ENCODE measurements at places on chromosomes 7 and 10.

DNA sequence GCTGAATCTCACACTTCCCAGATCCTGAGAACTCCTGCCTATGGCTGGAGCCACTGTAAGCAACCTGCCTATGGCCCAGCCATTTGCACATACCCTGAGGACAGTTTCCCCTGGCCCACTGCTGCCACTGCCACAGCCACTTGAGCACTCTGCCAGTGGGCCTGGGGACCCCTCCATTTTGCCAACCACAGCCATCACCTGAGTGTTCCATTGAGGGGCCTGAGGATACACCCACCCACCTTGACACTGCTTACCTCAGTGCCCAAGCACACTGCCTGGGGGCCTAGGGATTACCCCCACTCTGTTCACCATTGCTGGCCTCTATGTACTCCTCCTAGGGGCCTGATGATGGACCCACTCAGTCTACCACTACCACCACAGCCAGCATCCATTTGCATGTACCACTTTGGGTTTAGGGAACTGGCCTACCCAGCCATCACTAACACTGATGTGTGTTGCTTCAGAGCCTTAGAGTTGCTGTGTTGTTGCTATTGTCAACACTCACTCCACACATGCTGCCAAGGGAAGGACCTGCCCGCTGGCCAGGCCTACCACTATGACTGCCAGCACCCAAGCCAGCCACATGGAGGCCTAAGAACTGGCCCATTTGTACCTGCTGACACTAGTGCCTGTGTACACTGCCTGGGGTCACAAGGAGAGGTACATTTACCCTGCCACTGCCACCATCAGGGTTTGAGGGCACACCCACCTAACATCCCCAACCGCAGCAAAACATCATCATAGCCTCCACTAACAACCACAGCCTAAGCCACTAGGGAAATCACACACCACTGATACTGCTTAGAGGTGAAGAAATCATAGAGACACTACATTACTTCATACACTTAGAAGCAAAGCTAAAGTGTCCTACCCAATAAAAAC is 45.9 kb upstream of the ANTXRL start:
- no peak for DNase-seq

GRCh38 chr7:94481279-94481678 is 28.3 kb upstream of the CASD1 start:
- no peak for DNase-seq

DNA sequence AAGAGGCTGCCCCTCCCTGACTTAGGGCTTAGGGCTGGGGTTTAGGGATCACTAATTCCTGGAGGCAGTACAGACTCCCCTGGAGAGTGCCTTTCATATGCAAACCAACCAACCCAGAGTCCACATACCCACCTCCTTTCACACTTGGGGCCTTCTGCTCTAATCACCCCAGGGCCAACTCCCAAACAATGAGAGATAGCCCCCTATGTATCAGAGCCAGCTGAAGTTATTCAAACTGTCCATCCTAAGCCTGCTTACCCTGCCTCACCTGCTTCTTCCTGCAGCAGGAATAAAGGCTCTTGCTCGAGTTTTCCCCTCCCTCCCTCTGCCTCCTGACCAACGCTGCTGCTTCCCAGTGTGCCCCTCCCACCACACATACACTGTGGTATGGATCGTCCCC is 51.8 kb upstream of the SLC35G1 start:
- DNase-seq: no peak

DNA sequence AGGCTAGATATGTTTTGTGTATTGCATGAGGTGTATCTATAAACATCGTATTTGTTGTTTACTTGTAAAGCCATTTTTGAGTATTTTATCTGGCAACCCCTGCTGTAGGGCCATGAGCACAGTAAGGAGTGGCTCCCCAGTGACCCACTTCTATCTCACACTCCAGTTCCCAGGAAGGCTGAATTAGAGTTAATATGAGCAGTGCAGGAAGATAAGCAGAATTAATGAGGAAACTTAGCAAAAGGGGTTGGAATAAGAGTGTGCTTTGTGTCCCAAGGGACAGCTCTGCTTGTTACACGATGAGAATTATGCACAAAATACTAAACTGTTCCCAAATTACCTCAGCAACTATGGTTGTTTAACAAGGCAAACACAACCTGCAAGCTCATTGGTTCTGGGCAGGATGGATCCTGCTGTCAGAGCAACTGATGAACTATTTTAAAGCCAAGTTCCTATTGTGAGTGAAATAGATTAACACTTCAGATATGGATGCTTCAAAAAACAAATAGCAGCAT is 1005.8 kb downstream of the NRG3 start:
- DNase-seq: no peak

- no peak for DNase-seq
Observed at GRCh38 chr7:45686441-45687184, 112.4 kb downstream of the ADCY1 start.

DNA sequence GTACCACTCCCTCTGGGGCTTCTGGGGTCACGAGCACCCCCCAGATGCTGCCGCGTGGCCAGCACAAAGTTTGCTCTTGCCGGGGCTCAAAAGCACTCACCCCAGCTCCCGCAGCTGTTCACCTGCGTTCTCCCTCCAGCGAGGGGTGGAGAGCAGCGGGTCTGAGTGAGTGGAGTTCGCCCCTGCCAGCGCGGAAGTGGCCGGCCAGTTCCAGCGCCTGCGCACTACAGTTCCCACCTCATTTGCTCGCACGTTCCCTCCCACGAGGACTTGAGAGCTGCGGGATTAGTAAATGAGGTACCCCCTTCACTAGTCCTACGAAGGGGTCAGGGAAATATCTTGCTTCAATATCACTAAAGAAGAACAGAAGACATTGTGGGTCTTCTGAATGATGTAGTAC is 24.3 kb upstream of the LRRC72 start:
- no peak for DNase-seq

DNA sequence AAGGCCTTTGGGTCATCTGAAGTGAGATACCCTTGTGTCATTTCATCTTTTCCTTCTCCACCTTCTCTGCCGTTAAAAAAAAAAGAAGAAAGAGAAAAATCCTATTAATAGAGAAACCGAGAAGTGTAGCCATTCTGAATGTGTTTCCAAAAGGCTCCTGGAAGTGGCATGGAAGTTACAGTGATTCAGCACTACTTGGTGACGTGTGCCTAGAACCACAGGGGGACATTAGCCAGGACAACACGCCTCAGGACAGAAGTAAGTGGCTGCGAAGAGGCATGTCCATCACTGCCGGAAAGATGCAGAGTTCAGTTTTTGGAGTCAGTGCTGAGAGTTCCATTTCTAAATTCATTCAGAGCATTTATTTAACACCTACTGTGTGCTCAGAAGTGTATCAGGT is 6.3 kb downstream of the HTRA1 start:
- DNase-seq: no peak

- no peak for DNase-seq
Observed at GRCh38 chr10:29798921-29799690, 164.3 kb upstream of the SVIL start.

DNA sequence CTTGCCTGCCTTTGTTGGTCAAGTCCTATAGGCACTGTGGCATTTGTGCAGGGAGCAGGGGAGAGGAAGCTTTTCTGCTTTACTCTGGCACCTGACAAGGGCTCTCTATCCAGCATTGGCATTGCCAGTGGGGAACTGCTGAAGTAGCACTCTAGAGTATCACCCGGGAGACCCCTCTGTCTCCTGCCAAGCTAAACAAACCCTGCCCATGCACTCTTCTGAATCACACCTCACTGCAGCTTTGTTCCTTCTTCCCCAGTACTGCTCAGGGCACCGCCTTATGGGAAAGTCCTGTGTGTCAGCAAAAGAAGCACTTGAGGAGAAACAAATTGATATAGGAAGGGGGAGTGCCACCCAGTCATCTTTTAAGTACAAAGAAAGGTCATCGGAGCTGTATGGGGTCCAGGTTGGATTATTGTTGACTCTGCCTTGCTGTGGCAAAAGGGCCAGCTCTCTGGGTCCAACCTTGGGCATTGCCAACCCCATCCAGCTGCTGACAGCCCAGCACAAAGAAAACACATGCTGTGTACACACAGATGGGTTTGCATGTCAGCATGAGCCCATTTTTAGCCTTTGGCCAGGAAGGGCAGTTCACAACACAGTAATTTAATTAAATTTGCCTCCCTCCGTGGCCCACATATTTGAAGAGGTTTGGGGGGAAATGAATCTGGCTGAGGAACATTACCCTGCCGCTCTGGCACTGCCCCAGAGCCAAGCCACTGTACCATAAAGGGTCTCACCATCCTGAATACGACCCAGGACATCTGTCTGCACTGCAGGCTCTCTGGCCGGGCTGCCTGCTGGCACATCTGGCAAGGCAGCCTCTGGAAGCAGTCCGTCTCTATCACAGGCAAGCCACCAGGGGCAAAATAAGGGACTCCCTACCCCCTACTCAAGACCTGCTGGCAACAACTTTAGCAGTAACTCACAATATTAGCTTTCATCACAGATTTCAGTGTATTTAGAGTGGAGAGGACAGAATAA is 13.1 kb downstream of the LRRC4 start:
- DNase-seq: no peak

- no peak for DNase-seq
Observed at GRCh38 chr7:108196004-108196403, 65.8 kb upstream of the LAMB4 start.

DNA sequence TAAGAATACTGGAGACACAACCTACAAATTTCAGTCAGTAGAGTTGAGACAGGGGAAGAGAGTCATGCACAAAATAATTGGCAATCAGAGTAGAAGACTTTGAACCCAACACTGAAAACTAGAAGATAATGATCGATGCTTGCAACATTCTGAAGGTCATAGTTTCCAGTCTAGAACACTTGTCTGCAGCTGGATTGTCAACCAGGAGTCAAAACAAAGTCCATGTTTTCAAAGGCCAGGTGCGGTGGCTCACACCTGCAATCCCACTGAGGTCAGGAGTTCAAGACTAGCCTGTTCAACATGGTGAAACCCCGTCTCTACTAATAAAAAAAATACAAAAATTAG is 26.8 kb upstream of the SMURF1 start:
- no peak for DNase-seq

DNA sequence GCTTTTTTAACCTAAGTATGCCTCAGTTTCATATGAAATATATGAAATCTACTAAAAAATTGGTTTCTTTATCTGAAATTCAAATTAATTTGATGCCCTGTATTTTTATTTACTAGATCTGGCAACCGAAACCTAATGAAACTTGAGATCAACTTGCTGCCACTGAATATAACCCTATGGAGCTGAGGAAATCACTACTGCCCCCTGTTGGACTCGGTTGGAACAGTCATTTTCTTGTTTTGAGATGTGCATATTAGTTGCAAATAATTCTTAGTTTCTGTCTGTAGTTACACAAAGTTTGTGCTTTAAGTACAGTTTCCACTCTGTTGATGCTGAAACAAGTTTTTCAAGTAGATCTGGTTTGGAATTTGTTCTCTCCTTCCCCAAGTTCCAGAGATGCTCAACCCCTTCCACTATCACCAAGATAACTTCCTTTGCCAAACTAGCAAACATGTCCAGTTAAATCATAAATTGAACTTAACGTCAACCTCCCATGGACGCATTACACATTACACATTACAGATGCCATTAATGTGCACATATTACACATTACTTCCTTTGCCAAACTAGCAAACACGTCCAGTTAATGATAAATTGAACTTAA is 22.2 kb upstream of the EXOC4 start:
- no peak for DNase-seq

GRCh38 chr7:42138691-42139090 is 98.3 kb downstream of the GLI3 start:
- DNase-seq: no peak

DNA sequence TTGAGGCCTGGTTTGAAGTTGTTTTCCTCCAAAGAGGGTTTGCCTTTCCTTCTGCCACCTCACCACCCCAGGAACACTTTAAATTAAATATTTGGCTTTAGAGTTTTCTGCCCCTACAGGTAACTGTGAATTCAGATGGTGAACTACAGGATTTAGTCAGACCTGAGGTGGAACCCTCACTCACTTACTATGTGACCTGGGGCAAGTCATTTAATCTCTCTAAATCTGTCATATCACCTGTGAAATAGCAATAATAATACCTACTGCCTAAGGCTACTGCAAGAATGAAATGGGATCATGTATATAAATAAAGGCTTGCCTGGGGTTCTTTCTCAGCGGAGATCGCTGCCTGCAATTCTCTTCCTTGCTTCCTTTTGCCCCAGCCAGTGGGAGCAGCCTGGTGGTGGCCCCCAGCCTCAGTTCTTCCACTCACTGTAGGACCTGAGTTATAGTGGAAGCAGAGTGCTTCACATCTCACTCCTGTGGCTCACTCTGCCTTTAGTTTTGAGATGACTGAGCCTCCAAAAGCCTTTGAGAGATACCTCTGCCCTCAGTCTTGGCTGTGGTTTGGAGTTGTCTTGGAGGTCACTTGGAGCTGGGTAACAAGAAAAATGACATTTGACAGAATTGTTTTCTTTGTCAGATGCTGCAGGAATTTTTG is 6.1 kb upstream of the ANKRD2 start:
- DNase-seq: no peak

DNA sequence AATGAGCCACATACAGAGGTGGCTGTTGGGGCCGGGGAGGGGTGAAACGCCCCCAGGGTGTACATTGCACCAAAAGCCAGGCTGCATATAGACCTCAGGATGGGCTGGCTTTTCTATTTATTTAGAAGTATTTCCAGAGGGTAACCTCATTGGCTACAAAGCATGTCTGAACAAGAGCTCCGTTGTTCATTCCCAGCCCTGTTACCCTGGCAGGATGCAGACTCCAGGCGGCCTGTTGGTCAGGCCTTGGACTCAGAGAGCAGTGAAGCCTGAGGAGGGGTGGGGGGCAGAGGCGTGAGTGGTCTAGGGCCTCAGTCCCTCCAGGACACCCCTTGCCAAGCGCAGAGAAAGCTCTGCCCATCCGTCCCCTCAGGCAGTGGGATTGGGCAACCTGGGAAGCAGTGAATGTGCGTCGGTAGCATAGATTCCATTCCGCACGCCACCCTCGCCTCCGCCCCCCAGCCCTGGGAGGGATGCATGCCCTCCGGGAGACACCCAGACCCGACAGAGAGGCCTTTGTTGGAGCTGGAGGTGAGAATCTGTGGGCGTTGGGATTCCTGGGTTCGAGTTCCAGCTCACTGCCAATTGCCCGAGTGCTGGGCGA is 41.9 kb downstream of the TCF7L2 start:
- DNase-seq: no peak

DNA sequence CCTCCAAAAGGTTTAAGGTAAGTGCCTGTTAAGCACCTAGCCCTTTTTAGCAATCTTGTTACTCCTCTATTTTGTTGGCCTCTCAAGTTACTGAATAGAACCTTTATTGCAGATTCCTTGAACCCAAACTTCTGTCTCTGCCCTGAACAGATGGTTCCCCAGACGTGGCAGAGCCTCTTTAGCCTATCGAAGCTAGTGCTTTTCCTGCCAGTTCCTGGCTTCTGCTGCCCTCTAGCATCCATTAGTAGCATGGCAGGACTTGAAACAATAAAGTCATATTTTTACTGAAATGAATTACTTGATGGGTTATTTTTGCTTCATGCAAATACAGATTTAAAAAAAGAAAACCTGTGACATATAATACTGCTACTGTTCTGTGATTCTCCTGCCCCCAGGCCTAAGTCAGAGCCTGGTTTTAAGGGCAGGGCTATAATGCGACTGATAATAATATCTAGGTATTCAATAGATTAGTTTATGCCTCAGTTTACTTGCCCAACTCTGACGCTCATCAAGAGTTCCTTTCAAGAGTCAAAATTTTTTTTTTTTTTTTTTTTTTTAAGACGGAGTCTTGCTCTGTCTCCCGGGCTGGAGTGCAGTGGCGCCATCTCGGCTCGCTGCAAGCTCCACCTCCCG is 84.3 kb upstream of the PHF14 start:
- peak; percentile 45 for DNase-seq

Measured in D721Med (cell line).